Vagina (tissue), 2 donors: ENCODE measurements at places on chromosomes 4 and X.

DNA sequence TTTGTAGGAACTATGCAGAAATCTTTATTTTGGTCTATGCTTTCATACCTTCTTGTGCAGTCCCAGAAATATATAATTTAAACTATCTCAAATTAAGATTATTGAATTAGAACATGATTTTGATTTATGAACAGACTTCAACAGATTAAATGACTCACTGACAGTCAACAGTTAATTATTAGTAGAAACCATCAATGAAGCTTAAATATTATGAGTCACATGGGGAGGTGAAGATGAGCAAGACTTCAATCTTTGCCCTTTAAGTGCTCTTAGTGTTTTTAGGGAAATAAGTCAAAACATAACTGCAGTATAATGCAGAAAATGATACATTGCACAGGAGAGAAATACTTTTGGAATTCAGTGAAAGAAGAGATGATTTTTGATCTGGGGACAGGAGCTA lies 81.5 kb upstream of the BMP3 start:
- no peak for DNase-seq

GRCh38 chr4:181662383-181662782 lies 580.8 kb upstream of the TENM3 start:
- DNase-seq, result no peak

DNA sequence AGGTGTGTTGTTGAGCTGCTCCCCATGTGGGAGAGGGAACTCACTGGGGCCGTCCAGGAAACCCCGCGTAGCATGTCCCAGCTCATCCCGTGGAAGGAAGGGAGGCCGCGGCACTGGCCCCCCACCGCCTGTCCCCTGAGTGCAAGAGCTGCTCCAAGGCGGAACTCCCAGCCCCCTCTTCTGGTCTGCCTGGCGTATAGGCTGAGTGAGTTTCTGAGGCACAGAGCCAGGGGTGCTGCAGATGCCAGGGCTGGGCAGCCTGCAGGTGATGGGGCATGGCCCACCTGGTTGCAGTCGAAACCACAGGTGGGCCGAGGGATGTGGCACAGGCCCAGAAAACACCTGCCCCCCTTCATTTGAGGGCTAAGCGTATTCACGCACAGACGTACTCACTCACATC lies 49.6 kb downstream of the ABLIM2 start:
- DNase-seq, result no peak

- no peak for DNase-seq
These were observed 632 bp downstream of the PLP2 start for GRCh38 chrX:49172280-49172780.

DNA sequence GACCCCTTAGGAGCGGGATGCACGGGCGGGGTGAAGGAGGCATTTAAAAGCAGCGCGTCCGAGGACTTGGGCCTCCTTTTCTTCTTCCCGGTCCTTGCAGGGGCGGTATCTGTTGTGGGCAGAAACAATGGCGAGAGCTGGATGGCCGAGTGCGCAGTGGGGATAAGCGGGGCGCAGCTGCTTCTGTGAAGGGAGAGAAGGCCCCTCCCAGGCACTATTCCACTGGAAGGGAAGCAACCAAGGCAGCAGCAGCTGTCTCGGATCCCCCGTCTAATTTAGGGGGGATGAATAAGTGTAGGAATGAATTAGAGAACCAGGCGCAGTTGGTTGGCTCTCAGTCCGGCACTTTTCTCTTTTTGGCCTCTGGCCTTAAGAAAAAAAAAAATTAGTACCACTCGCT lies 995 bp downstream of the SMARCA5 start:
- no peak for DNase-seq

DNA sequence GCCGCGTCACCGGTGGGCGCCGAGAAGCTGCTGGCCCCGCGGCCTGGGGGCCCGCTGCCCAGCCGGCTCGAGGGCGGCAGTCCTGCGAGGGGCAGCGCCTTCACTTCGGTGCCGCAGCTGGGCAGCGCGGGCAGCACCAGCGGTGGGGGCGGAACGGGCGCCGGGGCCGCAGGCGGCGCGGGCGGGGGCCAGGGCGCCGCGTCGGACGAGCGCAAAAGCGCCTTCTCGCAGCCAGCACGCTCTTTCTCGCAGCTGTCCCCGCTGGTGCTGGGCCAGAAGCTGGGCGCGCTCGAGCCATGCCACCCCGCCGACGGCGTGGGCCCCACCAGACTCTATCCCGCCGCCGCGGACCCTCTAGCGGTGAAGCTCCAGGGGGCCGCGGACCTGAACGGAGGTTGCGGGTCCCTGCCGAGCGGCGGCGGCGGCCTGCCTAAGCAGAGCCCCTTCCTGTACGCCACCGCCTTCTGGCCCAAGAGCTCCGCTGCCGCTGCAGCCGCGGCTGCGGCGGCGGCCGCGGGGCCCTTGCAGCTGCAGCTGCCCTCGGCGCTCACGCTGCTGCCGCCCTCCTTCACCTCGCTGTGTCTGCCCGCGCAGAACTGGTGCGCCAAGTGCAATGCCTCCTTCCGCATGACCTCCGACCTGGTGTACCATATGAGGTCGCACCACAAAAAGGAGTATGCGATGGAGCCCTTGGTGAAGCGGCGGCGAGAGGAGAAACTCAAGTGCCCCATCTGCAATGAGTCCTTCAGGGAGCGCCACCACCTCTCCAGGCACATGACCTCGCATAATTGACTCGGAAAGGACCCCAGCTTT lies 5.6 kb downstream of the PRDM8 start:
- DNase-seq, result no peak

DNA sequence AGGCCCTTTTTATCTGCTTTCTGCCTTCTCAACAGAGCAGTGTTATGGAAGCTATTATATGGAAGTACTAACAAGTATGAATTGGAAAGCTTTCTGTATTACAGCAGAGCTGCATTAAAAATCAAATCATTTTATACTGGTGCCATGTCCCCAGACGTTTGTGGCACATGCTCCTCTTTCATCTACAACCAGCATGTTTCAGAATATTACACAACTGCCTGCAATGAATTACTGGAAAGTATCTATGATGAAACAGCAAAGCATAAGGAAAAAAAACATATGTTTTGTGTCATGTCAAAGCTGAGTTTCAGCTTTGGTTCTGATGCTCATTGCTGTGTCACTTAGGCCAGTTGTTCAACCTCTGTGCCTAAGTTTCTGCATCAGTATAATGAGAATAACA lies 576.8 kb downstream of the GBA3 start:
- no peak for DNase-seq

GRCh38 chr4:1345903-1346780 lies 866 bp upstream of the UVSSA start:
- DNase-seq, result no peak

- no peak for DNase-seq
These were observed 61.7 kb downstream of the MAML3 start for GRCh38 chr4:140092094-140092851.
